ENCODE measurements at places on chromosomes 11 and 22.

GRCh38 chr22:23984430-23984829 is 4.5 kb downstream of the GSTT2 start:
- peak; percentile 18 for DNase-seq

GRCh38 chr11:75664389-75664788 is 4.4 kb downstream of the MAP6 start:
- DNase-seq: no peak

DNA sequence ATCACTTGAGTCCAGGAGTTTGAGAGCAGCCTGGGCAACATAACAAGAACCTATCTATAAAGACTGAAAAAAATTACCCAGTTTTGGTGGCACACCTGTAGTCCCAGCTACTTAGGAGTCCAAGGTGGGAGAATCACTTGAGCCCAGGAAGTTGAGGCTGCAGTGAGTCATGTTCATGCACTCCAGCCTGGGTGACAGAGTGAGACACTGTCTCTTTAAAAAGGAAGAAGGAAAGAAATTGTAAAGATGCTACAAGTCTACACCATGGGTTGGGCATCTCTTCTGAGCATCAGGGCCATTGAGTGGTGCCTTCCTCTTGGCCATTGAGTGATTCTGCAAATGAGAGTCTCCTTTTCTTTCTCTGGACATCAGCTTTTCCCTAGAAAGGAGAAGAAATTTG is 15.7 kb upstream of the MTMR3 start:
- no peak for DNase-seq

DNA sequence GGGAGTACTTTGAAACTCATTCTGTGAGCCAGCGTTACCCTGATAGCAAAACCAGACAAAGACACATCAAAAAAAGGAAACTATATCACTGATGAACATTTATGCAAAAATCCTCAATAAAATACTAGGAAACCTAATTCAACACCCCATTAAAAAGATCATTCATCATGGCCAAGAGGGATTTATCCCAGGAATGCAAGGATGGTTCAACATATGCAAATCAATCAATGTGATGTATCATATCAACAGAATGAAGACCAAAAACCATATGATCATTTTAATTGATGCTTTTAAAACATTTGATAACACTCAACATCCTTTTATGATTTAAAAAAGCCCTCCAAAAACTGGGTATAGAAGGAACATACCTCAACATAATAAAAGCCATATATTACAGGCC is 19.8 kb downstream of the RRP8 start:
- no peak for DNase-seq

- peak; percentile 64 for DNase-seq
Observed at GRCh38 chr11:1436468-1437039, 46.8 kb downstream of the BRSK2 start.

GRCh38 chr11:291281-292210 is 2.6 kb downstream of the PGGHG start:
- no peak for DNase-seq

GRCh38 chr22:39814899-39815298 is 78.7 kb downstream of the ENTHD1 start:
- no peak for DNase-seq

- DNase-seq: no peak
Observed at GRCh38 chr11:116111546-116111945, 607.3 kb upstream of the CADM1 start.

- no peak for DNase-seq
Observed at GRCh38 chr11:1487091-1487850, 692 bp upstream of the MOB2 start.

GRCh38 chr22:31350410-31350863 is 4.3 kb upstream of the PATZ1 start:
- peak; percentile 68 for DNase-seq

DNA sequence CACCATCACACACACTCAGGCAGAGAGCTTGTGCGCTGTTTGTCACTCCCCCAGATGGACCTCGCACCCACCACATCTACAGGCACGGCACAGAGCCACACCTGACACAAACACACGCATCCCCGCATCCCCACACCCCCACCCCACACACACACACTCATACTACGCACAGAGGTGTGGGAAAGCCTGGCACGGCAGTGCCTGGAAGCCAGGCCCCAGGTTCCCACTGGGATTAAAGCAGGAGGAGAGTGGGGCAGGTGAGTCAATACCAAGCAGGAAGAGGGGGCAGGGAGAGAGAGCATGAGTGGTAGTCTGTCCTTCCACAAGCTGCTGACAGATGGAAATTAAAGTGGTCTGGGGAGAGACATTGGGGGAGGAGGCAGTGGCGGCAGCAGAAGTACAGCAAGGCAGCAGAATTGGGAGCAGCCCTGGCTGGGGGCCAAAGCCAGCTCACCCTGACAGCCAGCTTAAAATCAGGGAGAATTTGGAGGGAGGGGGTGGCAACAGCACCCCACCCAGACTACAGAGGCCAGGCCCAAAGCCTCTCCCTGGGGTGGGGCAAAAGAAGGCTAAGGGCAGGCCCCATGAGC is 20.7 kb downstream of the TNKS1BP1 start:
- DNase-seq: no peak

GRCh38 chr22:44398856-44399837 is 86.4 kb upstream of the SHISAL1 start:
- no peak for DNase-seq

GRCh38 chr11:45921561-45922424 is 663 bp upstream of the LARGE2 start:
- DNase-seq: peak; percentile 89

DNA sequence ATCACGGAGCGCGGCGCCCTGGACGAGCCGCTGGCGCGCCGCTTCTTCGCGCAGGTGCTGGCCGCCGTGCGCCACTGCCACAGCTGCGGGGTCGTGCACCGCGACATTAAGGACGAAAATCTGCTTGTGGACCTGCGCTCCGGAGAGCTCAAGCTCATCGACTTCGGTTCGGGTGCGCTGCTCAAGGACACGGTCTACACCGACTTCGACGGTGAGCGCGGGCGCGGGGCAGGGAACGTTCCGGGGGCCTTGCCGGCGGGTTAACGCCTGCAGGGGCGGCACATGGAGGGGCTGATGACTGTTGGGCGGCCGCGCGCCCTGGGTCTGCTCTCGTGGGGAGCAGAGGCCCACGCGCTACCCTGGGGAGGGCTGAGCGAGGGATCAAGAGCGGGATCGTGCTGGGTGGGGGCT is 1.0 kb downstream of the PIM3 start:
- no peak for DNase-seq

- DNase-seq: no peak
Observed at GRCh38 chr22:25656724-25657123, 85.3 kb upstream of the MYO18B start.

- peak; percentile 54 for DNase-seq
Observed at GRCh38 chr22:30402028-30402765, 5.4 kb downstream of the SEC14L2 start.

DNA sequence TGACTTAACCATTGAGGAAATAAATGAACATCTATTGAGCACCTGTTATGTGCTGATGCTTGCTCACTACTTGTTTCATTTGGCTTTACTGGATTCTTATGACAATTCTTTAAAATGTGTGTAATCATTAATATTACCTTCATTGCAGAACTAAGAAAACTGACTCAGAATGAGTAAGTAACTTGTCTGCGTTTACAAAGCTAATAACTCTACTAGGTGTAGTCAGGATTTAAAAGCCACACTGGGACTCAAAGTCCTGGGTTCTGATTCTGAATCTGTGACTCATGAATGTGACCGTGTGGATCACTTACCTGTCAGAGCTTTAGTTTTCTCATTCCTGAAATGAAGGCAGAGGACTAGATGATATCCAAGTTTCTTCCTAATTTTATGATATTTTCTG is 23.4 kb upstream of the KIRREL3 start:
- DNase-seq: no peak

DNA sequence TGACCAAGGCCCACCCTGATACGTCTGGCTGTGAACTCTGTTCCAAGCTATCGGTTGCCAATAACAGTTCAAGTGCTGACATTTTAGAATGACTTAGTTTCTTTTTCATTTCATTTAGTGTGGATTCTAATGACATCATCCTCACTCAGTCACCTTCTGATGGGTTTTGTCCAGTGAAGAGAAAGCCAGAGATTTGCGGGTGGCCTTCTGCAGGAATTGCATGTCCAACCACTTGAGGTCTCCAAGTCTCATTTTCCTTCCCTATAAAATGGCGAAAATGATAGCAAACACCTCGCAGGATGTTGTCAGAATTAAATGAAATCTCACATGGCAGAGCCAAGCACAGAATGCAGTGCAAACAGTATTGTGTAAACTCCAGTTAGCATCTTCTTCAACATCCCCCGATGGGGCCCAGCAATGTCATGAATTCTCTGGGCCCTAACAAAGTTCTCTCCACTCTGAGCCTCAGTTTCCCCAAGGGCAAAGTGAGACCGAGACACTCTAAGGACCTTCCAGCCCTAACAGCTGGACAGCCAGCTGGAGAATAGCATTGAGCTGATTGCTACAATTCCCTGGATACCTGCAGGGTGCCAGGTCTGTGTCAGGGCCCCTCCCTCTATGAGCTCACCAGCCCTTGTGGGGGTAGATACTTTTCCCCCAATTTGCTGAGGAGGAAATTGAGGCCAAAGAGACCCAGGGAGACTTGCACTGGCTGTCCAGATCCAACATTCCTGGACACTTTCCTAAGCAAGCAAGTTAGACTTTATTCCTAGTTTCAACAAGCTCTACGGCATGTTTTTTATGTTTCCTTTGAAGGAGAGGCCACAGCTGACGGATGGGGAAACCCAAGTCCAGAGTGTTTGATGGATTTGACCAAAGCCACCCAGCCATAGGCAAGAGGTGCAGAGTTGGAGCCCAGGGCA is 286.7 kb downstream of the MN1 start:
- no peak for DNase-seq

DNA sequence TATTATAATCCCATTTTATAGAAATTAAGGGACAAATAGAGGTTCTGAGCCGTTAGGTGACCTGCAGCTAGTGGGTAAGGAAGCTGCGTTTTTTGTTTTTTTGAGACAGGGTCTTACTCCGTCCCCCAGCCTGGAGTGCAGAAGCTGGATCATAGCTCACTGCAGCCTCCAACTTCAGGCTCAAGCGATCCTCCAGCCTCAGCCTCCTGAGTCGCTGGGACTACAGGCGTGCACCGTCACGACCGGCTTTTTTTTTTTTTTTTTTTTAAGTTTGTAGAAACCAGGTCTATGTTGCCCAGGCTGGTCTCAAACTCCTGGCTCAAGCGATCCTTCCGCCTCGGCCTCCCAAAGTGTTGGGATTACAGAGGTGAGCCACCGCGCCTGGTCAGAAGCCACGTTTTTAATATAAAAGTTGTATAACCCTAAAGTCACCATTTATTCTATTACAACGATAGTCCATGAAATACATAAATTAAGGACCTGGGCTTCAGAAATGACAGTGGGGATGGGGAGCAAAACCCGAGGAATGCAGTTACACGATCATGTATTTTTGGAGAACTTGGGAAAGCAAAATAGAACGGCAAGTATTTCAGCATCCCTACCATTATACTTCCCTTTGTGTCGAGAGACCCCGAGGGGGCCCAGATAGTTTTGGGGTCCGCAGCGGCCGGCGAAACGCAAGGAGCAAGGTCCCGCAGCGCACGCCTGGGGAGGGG is 638 bp downstream of the SAAL1 start:
- DNase-seq: no peak

DNA sequence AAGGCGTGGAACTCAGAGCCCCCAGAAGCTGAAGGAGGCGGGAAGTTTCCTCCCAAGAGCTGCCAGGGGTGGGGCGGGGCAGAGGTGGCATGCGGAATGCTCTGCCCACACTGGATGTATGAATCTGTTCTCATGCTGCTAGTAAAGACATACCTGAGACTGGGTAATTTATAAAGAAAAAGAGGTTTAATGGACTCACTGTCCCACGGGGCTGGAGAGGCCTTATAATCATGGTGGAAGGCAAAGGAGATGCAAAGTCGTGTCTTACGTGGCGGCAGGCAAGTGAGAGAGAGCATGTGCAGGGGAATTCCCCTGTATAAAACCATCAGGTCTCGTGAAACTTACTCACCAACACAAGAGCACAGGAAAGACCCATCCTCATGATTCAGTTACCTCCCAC is 57.6 kb downstream of the SMIM38 start:
- no peak for DNase-seq

DNA sequence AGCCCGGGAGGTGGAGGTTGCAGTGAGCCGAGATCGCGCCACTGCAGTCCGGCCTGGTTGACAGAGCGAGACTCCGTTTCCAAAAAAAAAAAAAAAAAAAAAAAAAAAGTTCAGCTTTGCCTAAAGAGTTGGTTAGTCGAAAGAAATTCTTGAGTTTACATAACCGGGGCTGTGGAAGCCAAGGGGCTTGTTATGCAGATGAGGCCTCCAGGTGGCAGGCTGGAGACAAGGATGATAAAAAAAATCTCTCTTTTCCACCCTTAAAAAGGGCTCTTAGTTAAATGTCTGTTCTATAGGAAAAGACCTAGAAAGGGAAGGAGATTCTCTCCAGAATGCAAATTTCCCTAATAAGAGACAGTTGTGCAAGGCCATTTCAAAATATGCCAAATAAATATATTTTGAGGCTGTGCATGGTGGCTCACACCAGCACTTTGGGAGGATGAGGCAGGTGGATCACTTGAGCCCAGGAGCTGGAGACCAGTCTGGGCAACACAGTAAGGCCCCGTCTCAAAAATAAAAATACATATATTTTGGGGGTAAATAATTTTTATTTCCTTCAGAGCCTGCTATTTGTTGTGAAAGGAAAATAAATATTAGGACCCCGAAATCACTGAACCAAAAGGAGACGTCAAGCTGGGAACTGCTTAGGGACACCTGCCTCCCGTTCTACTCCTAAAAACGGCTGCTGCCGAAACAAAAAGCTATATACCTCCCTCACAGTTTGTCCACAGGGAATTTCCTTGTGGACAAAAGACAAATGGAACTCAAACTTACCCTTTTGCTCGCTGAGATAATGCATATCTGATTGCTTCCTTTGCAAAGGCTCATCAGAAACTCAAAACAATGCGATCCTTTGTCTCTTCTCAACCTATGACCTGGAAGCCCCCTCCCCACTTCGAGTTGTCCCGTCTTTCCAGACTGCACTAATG is 2.4 kb upstream of the IFITM2 start:
- DNase-seq: peak; percentile 74

DNA sequence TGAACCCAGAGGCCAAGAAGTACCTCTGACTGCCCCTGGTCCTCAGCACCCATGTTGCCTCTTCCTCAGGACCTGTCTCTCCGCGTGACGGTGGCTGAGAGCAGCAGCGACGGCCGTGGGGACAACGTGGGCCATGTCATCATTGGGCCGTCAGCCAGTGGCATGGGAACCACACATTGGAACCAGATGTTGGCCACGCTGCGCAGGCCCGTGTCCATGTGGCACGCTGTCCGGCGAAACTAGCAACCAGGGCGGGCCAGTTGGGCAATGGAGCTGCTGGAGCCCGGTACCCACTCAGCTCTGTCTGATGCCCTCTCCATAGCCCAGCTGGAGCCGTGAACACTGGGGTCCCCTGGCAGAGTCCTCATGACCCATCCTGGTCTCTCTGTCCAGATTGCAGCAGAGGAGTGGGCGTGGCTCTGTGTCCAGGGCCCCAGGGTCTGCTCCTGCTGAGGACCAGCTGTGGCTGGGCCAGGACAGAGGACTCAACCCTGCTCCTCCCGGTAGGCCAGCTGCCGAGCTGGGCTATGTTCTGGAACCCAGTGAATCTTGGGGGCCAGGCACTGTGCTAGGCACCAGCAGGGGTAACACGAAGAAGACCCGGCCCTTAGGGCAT is 8.0 kb upstream of the RHOD start:
- no peak for DNase-seq

- peak; percentile 58 for DNase-seq
Observed at GRCh38 chr22:32050678-32051515, 7.8 kb downstream of the SLC5A1 start.

- DNase-seq: no peak
Observed at GRCh38 chr11:44388828-44389657, 79.1 kb upstream of the ALX4 start.

- DNase-seq: peak; percentile 57
Observed at GRCh38 chr22:38513063-38513462, 7.0 kb upstream of the DDX17 start.

Data from iPS-NIHi11 (cell line).